ENCODE measurements at places on chromosomes 1 and 21. TPM values are rescaled to one million over a fixed set of nuclear protein-coding genes. Genes with fewer than 3 reads are reported as not detected.
A peak's percentile ranks its signal among the peaks of the same experiment; 100 is the strongest.

DNA sequence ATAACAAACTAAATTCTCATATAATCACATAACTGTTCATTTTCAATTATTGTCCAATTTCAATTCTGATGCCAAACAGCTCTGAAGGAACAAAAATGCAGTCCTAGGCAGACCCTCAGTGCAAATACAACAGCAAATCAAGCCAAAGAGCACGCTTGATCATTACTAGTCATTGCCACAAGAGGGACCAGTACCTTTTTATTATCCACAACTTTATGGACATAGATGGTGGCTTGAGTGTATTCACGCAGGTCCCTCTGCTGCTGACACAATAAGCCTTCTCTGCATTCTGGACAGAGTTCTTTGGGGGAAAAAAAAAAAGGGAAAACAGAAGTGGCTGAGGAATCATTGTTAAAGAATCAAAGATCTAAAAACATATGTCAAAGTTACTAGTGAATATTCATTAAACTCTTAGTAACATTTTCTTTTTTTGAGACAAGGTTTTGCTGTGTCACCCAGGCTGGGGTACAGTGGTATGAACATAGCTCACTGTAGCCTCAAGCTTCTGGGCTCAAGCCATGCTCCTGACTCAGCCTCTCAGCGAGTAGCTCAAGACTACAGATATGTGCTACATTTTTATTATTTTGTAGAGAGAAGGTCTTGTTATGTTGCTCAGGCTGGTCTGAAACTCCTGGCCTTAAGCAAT lies 34.3 kb upstream of the RAP1GAP start:
- no peak for DNase-seq
- H3K36me3 ChIP-seq: peaks cover 96% of the 10 kb centered on the region
- H3K4me3 ChIP-seq: no peak overlapping the region

Gene TLR5
- 1.1 TPM for polyA plus RNA-seq

DNA sequence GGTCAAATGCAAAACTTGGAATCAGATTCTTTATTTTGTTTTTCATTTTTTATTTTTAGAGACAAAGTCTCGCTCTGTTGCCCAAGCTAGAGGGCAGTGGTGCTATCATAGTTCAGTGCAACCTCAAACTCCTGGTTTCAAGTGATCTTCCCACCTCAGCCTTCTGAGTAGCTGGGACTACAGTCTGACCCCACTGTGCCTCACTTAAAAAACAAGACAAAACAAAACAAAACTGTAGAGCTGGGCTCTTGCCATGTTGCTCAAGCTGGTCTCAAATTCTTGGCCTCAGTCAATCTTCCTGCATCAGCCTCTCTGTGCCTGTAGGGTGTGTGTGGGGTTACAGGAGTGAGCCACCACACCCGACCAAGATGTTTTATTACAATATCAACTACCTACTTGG lies 396.0 kb upstream of the USP24 start:
- no peak for DNase-seq
- H3K36me3 ChIP-seq: no peaks in the 10 kb centered on the region
- H3K4me3 ChIP-seq: no peak overlapping the region
- H3K4me1 ChIP-seq: no peaks in the 10 kb centered on the region
- no peaks in the 10 kb centered on the region for H3K27me3 ChIP-seq

DNA sequence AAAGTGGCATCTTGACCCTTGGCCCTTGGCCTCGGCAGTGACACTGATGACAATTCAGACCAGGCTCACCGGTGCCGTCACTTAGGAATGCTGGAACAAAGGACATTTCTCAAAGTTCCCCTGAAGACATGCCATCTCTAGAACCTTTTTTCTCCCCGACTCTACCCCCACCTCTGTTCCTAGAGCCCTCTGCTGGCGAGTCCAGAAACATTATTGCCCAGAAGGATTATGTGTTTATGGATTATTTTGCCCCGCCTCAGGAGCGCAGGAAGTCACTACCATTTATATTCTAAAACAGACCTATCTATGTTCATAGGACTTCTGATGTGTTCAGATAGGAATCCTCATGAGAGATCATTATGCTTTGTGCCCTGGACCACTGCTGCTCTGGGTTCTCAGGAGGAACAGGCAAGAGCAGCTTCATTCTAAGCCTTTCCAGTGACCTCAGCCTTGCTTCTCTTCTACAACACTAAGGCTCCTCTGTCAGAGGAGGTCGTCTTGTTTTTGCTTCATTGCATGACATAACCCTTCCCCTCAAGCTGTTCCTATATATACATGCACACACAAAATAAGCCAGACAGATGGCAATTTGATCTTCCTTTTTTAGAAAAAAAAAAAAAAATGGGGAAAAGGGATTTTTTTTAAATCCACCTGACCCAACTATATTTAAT lies 12.4 kb upstream of the SHISA4 start:
- peaks cover 5% of the 10 kb centered on the region for H3K4me1 ChIP-seq
- no peaks in the 10 kb centered on the region for H3K27me3 ChIP-seq
- H3K27ac ChIP-seq: no peak overlapping the region
- no peak overlapping the region for H3K4me3 ChIP-seq

- no peaks in the 10 kb centered on the region for H3K27me3 ChIP-seq
- no peak overlapping the region for H3K4me3 ChIP-seq
Observed at GRCh38 chr1:64150729-64151230, 52.6 kb upstream of the UBE2U start.

DNA sequence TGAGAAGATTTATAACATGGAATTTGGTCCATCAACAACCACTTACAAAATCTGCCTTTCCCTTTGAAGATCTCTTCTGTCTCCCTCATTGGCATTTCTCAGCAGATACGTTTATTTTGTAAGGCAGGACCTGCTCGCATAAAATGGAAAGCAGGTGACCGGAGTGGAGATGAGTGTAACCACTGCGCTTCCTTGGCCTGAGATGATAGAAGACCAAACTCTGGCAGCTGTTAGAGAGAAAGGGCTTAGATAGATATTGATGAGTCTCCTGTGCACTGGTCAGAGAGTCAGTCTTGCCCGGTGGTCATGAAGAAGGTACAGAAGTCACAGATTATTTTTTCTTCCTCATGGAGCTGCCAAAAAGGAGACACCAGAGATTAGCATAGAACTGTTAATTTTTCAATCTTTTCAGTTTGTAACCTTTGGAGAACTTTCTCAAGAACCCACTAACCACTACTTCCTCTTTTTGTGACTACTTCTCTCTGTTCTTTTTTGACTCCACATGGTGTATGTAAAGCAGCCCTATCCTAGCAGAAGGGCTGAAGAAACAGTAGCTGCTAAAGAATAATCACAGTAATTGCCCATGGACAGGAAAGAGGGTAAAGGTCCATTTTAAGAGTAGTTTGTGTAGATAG lies 47.6 kb downstream of the FCRL3 start:
- no peak for DNase-seq
- no peak overlapping the region for H3K27ac ChIP-seq
- H3K36me3 ChIP-seq: no peaks in the 10 kb centered on the region
- H3K4me1 ChIP-seq: no peaks in the 10 kb centered on the region

GRCh38 chr1:87318056-87318650 lies 10.5 kb upstream of the LMO4 start:
- no peaks in the 10 kb centered on the region for H3K27me3 ChIP-seq
- H3K4me3 ChIP-seq: no peak overlapping the region
- DNase-seq: no peak
- H3K27ac ChIP-seq: no peak overlapping the region
- H3K36me3 ChIP-seq: no peaks in the 10 kb centered on the region

DNA sequence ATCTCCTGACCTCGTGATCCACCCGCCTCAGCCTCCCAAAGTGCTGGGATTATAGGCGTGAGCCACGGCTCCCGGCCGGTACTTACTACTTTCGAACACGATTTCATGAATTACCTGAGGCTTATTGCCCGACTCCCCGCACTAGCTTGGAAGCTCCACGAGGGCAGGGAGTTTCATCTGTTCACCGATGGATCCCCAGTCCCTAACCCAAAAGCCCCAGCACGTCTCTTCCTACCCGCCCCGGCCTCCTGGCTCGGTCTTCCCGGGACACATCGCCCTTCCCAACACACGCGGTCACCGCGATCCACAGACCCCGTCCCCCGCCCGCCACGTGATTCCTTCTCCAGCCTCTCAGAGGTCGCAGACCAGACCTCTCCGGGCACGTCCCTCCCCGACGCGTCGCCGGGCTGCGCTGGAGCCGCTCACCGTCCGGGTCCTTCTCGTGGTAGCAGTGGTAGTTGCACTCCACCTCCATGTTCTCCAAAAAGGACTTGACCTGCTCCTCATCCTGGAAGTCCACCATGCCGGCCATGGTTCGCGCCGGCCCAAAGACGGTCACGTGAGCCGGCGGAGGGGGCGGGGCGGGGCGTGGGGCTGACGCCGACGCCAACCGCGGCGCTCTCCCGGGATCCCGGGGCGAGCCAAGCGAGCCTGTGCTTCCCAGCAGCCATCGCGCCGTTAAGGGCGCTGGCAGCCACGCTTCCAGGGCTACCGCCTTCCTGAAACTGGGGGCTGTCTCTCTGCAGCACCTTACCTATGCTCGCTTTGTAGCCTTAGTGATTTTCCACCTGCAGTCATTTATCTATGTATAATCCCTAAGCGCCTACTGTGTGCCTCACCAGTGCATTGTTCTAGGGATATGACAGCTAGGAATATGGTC lies at the start of gene COA7:
TSS of gene COA7 (minus strand) at position 553 of the 880 bp plus-strand sequence. CDS start at position 532, 21 bp downstream.
- H3K4me3 ChIP-seq: peak within 1 kb of the TSS; percentile 67
- no peaks in the 10 kb centered on the region for H3K36me3 ChIP-seq
- no peaks in the 10 kb centered on the region for H3K27me3 ChIP-seq
- H3K27ac ChIP-seq: peak within 1 kb of the TSS; percentile 82

DNA sequence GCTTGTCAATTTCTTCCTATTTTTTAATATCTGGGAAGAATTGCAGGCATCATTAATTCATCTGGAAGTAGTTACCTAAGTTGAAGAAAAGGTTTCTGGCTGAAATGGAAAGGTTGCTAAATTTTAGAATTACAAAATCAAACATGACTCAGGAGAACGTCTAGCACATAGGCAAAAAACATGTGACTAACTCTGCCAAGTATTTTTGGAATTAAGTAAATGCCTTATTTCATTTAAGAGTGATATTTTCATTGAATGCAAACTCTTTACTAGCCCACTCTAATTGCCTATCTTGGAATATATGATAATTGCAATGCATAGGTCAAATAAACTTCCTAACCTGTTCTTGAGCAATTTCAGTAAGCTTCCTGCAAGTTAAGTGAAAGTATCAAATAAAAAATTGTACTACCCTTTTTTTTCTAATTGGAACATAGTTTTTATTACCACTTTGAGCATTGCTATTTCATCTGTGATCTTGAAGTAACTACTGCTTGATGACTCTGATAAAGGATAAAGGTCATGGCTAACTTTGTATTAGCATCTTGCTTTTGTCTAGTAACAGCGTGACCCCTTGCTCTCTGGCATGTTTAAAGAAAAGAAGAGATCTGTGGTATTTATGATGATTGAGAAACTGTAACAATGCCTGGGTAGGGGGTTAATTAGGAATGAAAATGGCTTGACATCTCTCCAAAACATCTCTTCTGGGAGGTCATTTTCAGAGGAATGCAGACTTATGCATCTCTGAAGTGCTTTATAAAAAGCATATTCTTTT lies 208.3 kb upstream of the NCAM2 start:
- no peaks in the 10 kb centered on the region for H3K27me3 ChIP-seq
- H3K4me1 ChIP-seq: no peaks in the 10 kb centered on the region
- no peak overlapping the region for H3K4me3 ChIP-seq
- H3K27ac ChIP-seq: no peak overlapping the region

Measured in heart right ventricle (tissue), 16 donors.